Spinal cord (tissue), 10 donors: ENCODE measurements at places on chromosomes 2 and 18. TPM values are rescaled to one million over a fixed set of nuclear protein-coding genes. Genes with fewer than 3 reads are reported as not detected.

- H3K4me1 ChIP-seq = no peaks in the 10 kb centered on the region
- no peak overlapping the region for H3K4me3 ChIP-seq
- H3K36me3 ChIP-seq = no peaks in the 10 kb centered on the region
- no peaks in the 10 kb centered on the region for H3K27me3 ChIP-seq
- DNase-seq = no peak
Measured at GRCh38 chr18:55121397-55122170, 162.3 kb upstream of the CCDC68 start.

GRCh38 chr2:46963941-46964673 is 48.5 kb upstream of the MCFD2 start:
- no peak overlapping the region for H3K4me3 ChIP-seq
- H3K36me3 ChIP-seq = peaks cover 24% of the 10 kb centered on the region
- H3K4me1 ChIP-seq = peaks cover 7% of the 10 kb centered on the region
- DNase-seq = no peak
- H3K27me3 ChIP-seq = no peaks in the 10 kb centered on the region
- no peak overlapping the region for H3K27ac ChIP-seq

- DNase-seq = no peak
- H3K4me3 ChIP-seq = peak overlapping the region; percentile 82
- H3K36me3 ChIP-seq = no peaks in the 10 kb centered on the region
- no peaks in the 10 kb centered on the region for H3K27me3 ChIP-seq
- peaks cover 9% of the 10 kb centered on the region for H3K4me1 ChIP-seq
Measured at GRCh38 chr18:63970809-63971205, 926 bp downstream of the SERPINB8 start.

GRCh38 chr2:70664525-70664924 is 103.5 kb downstream of the ADD2 start:
- no peak overlapping the region for H3K27ac ChIP-seq
- H3K4me3 ChIP-seq = no peak overlapping the region
- H3K36me3 ChIP-seq = peaks cover 62% of the 10 kb centered on the region
- no peaks in the 10 kb centered on the region for H3K27me3 ChIP-seq

GRCh38 chr18:22168360-22168921 is 948 bp upstream of the GATA6 start:
- H3K27me3 ChIP-seq = peaks cover 96% of the 10 kb centered on the region
- no peak overlapping the region for H3K27ac ChIP-seq
- no peak overlapping the region for H3K4me3 ChIP-seq
- DNase-seq = no peak
- H3K36me3 ChIP-seq = no peaks in the 10 kb centered on the region

GRCh38 chr2:173493874-173494273 is 139.2 kb downstream of the CDCA7 start:
- H3K27ac ChIP-seq = no peak overlapping the region
- no peak for DNase-seq
- H3K27me3 ChIP-seq = no peaks in the 10 kb centered on the region
- no peaks in the 10 kb centered on the region for H3K4me1 ChIP-seq
- no peaks in the 10 kb centered on the region for H3K36me3 ChIP-seq
- H3K4me3 ChIP-seq = no peak overlapping the region

DNA sequence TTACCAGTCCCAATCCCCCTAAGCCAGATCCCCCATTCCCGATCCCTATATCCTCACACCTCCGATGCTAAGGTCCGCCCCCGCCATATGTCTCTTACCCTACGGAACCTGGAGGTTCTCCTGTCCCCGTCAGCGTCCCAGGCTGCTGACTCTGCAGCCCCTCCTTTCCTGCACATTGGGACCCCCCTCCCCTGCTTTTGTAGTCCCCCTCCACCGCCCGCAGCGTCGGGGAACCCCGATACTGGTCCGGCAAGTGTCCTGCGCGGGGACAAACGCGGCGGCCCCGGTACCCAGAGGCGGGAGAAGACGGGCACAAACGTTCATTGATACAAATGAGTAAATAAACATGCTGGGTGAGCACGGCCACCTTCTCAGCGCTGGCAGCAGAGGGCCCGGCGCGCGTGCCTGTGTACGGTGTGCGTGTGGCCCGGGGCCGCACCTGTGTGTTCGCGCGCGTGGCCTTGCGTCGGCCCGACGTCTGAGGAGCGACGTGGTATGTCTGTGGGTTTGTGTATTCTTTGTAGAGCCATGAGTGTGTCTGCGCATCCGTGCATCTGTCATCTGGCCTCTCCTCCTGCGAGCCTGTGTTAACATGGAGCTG is 2.0 kb upstream of the CYP26B1 start:
- H3K27me3 ChIP-seq = peaks cover 72% of the 10 kb centered on the region
- no peak overlapping the region for H3K27ac ChIP-seq
- H3K4me1 ChIP-seq = peaks cover 58% of the 10 kb centered on the region
- H3K4me3 ChIP-seq = peak overlapping the region; percentile 42
- no peak for DNase-seq

DNA sequence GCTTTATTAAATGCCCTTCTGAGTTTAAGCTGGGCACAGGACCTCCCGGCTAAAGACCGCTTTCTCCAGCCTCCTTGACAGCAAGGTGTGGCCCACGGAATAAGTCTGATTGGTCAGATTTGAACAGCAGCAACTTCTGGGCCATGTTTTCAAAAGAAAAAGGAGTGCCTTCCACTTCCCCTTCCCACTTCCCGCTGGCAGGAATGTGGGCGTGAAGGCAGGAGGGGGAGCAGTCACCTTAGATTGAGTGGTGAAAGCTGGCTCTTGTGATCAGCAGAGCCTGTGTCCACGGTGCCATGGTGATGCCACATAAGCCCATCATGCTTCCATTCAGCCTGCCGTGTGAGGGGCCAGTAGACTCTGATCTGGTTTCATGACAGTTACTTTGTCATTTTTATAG is 136.6 kb upstream of the GLI2 start:
- H3K27ac ChIP-seq = no peak overlapping the region
- H3K36me3 ChIP-seq = no peaks in the 10 kb centered on the region
- H3K4me1 ChIP-seq = peaks cover 29% of the 10 kb centered on the region
- no peak for DNase-seq
- no peak overlapping the region for H3K4me3 ChIP-seq

Gene ANKZF1
- total RNA-seq = 53.6 TPM

Gene ST6GAL2
- 23.0 TPM for total RNA-seq

Gene IL1B
- total RNA-seq = 1.5 TPM

Gene SLC16A14
- total RNA-seq = 45.9 TPM

Gene SPC25
- total RNA-seq = 6.9 TPM

Gene SLC38A11
- total RNA-seq = 3.1 TPM

Gene PJVK
- total RNA-seq = 4.7 TPM
